Fibroblast of skin of left quadriceps (primary cell): ENCODE measurements at places on chromosomes 4 and X.
A peak's percentile ranks its signal among the peaks of the same experiment; 100 is the strongest.

DNA sequence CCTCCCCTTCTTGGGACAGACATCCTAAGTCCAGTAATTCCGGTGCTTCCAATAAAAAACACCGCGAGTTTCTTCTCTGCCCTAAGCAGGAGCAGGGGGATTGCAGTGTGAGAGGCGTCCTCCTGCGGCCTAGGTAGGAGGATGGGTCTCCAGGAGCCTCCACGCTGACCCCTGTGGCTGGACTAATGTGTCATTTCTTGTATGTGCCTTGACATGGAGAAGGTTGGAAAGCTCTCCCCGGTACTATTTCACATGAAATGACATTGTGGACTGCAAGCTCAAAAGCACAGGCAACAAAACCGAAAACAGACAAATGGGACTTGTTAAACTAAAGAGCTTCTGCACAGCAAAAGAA is 66.6 kb upstream of the ENPP6 start:
- DNase-seq: no peak

DNA sequence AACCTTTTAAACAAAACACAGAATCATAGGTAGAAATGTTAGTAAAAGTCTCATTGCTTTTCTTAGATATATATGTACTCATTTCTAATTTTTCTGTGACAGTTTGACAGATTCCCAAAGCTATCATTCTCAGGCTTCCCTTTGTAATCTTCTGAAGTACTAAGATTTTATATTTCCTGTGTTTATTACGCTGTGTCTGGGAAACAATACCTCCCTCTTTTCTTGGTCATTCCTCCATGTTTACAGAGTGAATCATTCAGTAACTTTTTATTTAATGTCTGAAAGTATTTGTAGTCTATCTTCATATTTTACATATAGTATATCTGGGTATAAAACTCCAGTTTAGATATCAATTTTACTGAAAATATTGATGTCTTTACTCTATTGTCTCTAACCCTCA is 1826.3 kb upstream of the IGFBP7 start:
- DNase-seq: no peak

DNA sequence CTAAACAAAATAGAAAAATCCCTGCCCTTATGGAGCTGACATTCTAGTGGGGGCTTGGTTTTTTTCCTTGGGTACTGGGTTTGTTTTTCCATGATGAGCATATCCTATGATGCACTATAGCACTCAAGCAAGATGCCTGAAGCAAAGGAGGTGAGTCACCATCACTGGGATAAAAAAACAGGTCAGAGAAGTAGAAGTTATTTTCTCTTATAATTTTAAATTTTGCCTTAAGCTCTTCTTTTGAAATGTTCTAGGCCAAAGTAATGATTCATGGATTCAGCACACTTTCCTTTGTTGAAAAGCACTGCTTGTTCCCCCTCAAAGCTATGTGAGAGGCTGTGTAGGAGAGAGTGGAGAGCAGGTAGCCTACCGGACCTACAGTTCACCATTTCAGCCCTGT is 15.2 kb upstream of the CXCL2 start:
- no peak for DNase-seq

DNA sequence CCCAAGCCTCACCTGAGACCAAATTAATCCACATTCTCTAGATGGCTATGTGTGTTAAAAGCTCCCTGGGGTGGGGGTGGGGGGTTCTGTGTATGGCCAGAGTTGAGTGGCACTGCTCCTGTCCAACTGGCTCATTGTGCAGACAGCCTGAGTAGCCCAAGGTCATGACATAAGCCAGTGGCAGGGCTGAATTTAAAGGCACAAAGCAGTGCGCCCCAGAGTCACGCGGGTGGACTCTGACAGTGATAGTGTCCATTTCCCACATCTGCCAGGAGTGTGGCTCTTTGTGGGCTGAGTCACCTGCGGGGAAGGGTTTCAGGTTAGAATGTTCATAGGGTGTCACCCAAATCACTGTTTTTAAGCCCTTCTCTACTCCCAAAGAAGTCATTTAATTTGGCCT is 45.4 kb downstream of the SCD5 start:
- no peak for DNase-seq

DNA sequence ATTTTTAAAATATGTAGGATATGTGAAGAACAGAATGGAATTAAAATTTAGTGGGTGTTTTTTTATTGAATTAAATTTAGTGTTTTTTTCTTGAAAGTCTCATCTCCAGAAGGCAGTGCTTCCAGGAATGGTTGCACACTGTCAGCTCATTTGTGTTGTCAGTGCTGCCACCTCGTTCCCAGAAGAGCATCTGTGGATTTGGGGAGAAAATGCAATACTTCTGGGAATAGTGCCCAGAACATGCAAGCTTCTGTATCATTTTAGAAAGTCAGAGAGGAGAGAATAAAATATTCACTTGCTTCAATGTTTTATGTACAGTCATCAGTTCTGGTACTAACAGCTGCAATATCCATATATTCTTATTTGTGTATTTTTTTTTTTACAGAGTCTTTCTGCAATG is 608.8 kb downstream of the PCDH7 start:
- no peak for DNase-seq

- no peak for DNase-seq
These were observed 103.5 kb downstream of the TMA16 start for GRCh38 chr4:163598028-163598427.

DNA sequence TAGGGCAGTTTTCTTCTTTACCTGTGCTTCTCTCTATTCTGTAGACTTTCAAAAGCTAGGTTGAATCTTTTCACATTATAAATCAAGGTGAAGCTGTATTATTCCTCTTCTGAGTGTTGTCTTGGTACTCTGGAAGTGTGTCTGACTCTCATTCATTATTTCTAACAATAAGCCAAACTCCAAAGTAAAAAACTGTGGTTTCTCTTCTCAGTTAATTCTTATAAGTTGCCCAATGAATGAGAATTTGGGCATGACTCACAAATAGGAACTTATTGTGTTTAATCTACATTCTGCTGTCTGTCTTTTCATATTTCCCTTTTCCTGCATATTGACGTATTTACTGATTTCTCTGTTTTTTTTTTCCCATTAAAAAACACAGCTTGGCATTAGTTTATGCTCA is 714.5 kb downstream of the CCSER1 start:
- DNase-seq: no peak

- DNase-seq: no peak
These were observed 15.7 kb upstream of the MSX1 start for GRCh38 chr4:4843635-4844291.

DNA sequence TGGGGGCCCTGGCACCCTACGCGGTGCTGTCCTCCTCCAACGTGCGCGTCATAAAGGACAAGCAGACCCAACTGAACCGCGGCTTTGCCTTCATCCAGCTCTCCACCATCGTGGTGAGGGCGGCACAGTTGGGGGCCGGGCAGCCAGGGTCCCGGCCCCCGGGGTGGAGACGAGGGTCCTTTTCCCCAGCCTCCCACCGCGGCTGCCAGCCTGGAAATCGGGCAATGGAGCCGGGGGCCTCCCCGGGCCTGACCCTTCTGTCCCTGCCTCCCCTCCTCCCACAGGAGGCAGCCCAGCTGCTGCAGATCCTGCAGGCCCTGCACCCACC is 13.7 kb upstream of the UBA1 start:
- no peak for DNase-seq

GRCh38 chr4:83329521-83330110 is 5.0 kb downstream of the HPSE start:
- no peak for DNase-seq

DNA sequence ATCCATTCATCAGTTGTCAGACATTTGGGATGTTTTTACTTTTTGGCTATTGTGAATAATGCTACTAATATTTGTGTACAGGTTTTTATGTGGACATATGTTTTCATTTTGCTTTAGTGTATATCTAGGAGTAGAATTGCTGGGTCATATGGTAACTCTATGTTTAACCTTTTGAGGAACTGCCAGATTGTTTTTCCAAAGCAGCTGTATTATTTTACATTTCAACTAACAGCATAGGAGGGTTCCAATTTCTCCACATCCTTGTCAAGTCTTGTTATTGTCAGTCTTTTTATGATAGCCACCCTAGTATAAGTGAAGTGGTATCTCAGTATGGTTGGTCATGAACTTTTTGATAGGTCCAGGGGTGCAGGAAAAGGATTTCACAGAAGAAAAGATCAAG is 114.5 kb upstream of the FAM9C start:
- DNase-seq: no peak

DNA sequence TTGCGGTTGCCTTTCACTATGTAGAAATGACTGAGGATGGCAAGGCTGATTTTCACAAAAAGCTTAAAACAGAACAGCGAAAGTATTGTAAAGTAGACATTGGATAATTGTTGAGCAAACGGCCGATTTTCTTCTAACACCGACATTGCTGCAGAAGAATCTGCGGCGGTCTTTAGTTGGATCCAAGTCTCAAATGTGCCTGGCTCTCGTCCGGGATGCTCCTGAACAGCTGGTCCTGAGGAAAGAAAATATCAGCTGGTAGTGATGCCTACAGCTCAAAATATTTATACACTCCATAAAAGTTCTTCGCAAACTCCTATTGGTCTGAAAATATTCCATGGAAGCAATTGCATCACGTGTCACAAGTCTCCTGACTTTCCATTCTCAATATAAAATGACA is at the start of gene ASB5:
ASB5 (minus strand) TSS at position 260 of the 400 bp plus-strand sequence; CDS start at position 146, 114 bp downstream.
- DNase-seq: no peak

DNA sequence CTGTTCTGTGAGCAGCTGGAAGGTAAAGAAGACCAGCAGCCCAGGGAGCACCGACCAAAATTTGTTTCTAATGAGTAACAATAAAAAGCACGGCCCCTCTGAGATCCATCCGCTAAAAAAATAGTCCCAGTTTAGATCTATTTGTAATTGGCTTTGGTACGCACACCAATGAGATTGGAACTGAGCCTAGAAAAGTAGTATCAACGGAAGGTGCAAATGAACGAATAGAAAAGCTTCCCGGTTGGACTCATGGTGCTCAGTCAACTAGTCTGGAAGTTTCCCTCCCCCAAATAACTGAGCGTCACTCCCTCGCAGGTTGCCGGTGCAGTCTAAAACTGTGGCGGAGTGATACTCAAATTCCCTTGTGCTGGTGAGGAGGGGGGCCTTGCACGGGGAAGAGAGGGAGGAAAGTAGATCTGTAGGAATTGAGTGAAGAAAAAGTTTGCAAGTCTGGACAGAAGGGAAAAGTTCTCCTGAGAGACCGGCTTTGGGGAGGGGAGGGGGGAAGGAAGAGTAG is at the start of gene COL4A5:
COL4A5 (plus strand) TSS at position 413 of the 517 bp plus-strand sequence. CDS start 288 bp downstream, outside the sequence.
- DNase-seq: peak; percentile 68

DNA sequence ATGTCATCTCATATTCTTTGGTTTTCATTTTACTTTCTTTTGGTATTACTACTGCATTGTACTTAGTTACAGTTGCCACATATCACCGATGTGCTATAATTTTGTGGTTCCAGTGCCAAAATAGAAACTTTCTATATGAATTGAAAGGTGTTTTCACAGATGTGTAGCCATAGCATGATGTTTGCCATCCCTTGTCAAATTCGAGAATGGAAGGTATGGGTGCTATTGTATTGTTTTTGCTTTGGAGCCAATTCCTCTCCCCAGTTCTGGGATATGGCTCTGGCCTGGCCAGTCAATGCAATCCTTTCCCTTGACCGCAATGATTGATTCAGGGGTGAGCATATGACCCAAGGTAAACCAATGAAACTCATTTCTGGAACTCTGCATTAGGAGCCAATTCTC is 86.2 kb upstream of the RPS6KA3 start:
- DNase-seq: no peak

DNA sequence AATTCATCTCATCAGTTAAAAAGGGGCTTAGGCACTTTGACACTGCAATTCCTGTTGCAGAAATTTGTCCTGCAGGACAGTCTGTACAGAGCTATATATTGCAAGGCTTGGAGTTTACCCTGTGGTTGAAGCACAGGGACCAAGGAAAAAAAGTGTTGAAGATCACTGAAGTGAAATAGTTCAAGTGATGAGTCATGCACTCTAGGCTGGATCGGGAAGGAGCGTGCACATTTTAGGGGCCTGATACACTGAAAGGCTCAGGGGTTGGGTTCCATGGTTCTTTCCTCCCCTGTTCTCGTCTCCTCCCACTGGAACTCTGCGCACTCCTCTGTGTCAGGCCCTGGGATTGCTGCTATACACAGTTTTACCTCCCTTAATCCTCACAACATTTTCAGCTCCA is 104.9 kb upstream of the ARMCX2 start:
- no peak for DNase-seq

DNA sequence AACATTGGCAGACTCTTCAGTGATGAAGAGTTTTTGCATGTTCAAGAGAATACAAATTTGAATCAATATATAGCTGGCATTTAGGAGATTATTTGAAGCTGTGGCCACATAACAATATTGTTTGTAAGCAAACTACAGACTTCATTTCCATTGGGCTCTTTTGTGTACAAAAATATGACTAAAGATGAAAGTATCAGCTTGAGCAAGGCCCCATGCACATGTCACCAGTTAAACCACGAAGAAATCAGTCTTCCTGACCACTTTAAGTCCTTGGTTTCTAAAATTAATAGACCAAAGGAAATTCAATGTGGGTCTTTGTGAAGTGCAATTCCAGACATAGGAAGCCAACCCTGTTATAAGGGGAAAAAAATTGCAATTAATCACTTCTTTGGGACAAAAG is 1664.6 kb upstream of the ADGRL3 start:
- no peak for DNase-seq

- no peak for DNase-seq
These were observed 38.8 kb upstream of the IGFBP7 start for GRCh38 chr4:57148831-57149505.

- DNase-seq: peak; percentile 90
These were observed 162.1 kb downstream of the PCDH18 start for GRCh38 chr4:137370206-137370633.

DNA sequence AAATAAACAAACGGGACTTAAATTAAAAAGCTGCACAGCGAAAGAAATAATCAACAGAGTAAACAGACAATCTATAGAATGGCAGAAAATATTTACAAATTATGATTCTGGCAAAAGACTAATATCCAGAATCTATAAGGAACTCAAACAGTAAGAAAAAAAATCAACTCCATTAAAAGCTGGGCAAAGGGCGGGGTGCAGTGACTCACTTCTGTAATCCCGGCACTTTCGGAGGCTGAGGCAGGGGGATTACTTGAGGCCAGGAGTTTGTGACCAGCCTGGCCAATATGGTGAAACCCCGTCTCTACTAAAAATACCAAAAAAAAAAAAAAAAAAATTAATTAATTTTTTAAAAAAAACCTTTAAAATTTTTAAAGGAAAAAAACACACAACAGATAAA is 109.0 kb downstream of the ATP11C start:
- no peak for DNase-seq

DNA sequence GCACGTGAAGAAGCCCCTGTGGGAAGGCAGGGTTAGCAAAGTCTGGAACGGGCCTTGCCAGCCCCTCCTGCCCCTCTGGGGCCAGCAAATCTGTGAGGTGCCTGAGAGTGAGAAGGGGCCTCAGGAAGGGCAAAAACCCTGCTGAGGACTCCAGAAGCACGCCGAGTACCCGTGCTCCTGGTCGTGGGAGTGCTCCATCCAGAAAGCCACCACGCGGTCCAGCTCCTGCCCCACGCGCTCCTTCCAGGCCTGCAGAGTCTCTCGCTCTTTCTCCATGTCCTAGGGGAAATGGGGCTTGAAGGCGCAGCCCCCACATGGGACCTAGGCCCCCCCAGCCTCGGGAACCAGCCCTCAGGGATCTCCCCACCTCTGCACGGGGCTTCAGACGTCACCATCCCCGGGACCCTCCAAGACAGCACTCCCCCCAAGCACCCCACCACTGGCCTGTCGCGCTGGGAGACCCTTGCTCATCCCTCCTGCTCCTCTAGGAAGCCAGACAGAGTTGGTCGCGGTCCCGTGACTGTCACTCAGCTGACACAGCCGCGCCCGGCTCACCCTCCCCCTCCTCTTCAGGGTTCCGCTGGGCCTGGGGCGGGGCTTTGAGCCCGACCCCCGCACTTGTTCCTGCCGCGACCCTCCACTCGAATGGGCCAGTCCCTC is at the start of gene RENBP:
RENBP (minus strand) TSS at position 504 of the 660 bp plus-strand sequence; CDS start at position 471, 33 bp downstream.
- DNase-seq: no peak

- DNase-seq: no peak
These were observed 830 bp upstream of the SHROOM2 start for GRCh38 chrX:9785254-9785943.

- no peak for DNase-seq
These were observed 160.3 kb upstream of the FRG1 start for GRCh38 chr4:189780391-189780790.
